ENCODE measurements at places on chromosomes 11 and 22. TPM values are rescaled to one million over a fixed set of nuclear protein-coding genes. Genes with fewer than 3 reads are reported as not detected.

- DNase-seq: no peak
Measured at GRCh38 chr11:71298761-71299181, 46.4 kb upstream of the SHANK2 start.

DNA sequence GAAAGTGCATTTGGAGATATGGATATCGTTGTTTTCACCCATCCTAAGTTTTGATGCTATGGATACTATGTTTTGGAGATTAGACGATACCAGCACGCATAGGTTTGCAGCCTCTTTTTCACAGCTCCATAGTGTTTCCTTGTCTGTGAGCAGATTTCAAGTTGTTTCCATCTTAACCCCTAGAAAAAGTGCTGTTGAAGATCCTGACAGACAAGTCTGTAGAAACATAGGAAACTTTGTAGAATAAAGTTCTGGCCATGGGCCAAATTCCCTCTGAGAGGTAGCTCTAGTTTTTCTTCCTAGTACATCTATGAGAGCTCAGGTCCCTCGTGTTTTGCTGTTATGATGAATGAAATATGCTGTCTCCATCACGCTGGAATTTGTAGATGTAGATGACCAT lies 32.4 kb downstream of the ST3GAL4 start:
- DNase-seq: no peak

- DNase-seq: no peak
Measured at GRCh38 chr22:39723463-39723862, 152.9 kb downstream of the CACNA1I start.

NCAM1 gene
- total RNA-seq: 0.29 TPM
